ENCODE measurements at places on chromosomes 13 and 19.

DNA sequence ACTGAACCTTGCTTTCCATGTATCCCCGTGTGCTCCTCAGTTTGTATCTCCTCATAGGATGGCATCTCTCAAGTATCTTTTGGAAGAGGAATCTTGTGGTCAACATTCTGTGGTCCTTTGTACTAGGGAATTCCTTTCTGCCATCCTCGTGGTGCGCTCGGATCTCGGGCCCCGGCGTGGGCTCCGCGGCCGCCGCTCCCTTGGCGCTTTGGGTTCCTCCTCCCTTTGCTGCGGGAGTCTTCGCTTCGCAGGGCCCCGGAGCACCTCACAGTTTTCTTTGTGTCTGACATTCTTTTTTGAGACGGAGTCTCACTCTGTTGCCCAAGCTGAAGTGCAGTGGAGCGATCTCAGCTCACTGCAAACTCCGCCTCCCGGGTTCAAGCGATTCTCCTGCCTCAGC lies 264.7 kb downstream of the IRS2 start:
- DNase-seq: no peak

DNA sequence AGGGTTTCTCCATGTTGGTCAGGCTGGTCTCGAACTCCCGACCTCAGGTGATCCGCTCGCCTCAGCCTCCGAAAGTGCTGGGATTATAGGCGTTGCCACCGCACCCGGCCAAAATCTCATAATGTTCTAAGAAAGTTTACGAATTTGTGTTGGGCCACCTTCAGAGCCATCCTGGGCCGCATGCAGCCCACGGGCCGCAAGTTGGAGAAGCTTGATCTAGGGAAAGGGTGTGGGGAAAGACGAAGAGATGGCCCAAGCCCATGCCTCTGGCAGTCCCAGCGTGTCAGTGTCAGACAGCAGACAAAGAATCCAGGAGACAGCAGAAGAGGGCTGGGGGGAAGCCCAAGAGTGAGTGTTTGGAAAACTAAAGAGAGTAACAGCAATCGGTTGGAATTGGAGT lies 17.3 kb upstream of the PNMA8C start:
- no peak for DNase-seq

DNA sequence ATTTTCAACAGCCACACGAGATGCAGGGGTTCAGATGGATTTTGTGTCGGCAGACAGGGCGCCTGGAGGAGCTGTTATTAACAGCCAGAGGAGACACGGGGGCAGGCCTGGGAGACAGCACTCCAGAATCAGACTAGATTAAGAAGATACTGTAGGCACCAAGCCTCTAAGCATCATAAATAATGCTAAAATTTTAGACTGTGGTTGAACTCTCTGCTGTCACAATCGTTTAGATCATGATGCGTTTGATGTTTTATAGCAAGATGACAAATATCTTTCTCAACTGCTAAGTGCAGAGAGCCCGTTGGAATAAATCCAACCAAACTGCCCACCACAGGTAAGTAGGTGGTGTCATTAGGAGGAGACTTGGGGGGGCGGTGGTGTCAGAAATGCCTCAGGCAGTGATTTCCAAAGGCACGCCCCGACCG lies 63.9 kb downstream of the CEBPG start:
- DNase-seq: no peak

- DNase-seq: no peak
Observed at GRCh38 chr13:51305271-51305967, 34.1 kb upstream of the SERPINE3 start.

DNA sequence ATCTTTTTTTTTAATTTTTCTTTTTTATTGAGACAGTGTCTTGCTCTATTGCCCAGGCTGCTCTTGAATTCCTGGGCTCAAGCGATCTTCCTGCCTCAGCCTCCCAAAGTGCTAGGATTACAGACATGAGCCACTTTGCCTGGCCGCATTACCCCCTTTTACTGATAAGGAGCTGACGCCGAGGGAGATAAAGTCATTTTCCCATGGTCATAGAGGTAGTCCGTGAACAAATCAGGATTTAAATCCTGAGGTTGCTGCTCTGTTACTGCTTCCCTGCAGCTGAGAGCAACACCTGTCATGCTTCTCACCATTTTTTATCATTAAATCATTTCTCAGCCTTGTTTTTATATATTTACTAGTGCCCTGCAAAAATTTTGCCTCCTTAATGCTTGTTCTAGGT lies 7.4 kb downstream of the CYSLTR2 start:
- no peak for DNase-seq

DNA sequence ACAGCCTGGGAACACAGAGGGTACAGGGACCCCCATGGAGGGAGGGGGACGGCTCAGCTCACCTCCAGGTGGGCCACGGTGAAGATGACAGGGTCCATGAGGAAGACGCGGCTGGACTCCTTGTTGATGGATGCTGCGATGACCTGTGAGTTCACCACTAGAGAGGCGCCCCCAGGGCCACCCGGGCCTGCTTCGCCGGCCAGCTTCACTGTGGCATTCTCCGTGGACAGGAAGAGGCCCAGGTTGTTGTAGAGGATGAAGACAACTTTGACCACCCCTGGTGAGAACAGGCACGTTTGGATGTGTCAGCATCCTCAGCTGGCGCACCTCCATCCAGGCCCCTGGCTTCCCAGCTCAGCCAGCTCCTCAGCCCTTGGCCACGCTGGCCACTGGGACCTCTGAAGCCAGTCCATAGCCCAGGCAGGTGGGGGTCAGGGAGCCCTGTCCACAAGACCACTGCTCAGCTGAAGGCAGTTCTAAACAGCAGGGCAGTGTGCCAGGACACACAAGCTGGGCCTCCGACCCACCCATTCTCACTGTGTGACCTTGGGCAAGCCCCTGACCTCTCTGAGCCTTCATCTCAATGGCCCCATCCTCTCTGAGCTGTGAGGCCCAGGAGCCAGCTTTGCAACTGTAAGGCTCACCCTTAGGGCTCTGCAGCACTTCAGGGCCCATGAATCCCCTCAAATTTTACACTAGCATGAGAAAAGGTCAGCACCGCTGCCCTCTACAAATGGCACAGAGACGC lies 22.1 kb upstream of the ASF1B start:
- DNase-seq: no peak

- DNase-seq: no peak
Observed at GRCh38 chr19:11067356-11068113, 21.7 kb upstream of the LDLR start.

- no peak for DNase-seq
Observed at GRCh38 chr19:56973713-56974555, 133.4 kb upstream of the PEG3 start.

GRCh38 chr13:40445557-40445990 lies 220.9 kb downstream of the FOXO1 start:
- peak; percentile 65 for DNase-seq

GRCh38 chr19:50206191-50206590 lies 2.8 kb downstream of the MYH14 start:
- no peak for DNase-seq

DNA sequence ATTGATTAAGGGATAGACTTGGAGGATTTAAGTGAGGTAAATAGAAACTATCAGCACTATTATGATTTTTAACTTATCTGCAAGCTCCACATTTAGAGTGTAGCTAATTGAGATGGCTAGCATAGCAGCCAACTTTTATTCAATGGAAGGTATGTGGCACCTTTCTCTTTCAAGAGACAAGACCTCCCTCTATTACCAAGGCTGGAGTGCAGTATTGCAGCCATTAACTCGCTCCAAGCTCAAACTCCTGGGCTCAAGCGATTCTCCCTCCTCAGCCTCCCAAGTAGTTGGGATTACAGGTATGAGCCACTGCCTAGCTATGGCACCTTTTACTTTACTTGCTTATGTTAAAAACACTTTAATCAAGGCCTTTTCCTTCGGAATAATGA lies 8.2 kb downstream of the TPT1 start:
- no peak for DNase-seq

- DNase-seq: no peak
Observed at GRCh38 chr13:86882107-86882506, 789.1 kb upstream of the SLITRK5 start.

Data from activated CD4-positive, alpha-beta memory T cell treated with anti-CD3 and anti-CD28 coated beads for 36 hours (primary cell).